NCI-H146 (cell line): ENCODE measurements at places on chromosomes 3 and 15.

- no peak for DNase-seq
These were observed 21.7 kb downstream of the GTF2E1 start for GRCh38 chr3:120764206-120764605.

DNA sequence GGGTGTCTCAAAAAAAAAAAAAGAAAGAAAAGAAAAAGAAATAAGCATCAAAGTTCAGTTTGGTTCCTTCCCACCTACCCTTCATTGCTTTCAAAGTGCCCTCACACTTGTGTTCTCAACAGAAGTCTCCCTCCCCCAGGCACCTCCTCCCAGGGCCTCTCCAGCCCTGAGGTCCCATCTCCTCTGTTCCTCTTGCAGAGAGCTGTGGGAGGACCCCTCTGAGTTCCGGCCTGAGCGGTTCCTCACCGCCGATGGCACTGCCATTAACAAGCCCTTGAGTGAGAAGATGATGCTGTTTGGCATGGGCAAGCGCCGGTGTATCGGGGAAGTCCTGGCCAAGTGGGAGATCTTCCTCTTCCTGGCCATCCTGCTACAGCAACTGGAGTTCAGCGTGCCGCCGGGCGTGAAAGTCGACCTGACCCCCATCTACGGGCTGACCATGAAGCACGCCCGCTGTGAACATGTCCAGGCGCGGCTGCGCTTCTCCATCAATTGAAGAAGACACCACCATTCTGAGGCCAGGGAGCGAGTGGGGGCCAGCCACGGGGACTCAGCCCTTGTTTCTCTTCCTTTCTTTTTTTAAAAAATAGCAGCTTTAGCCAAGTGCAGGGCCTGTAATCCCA, 6.1 kb downstream of the CYP1A2 start:
- DNase-seq: no peak

- DNase-seq: peak; percentile 75
These were observed 32.1 kb downstream of the PTH1R start for GRCh38 chr3:46909535-46910161.

- DNase-seq: no peak
These were observed 28.6 kb downstream of the IQSEC1 start for GRCh38 chr3:13044496-13045240.

- DNase-seq: no peak
These were observed 33.5 kb downstream of the SRPRB start for GRCh38 chr3:133838916-133839800.

- no peak for DNase-seq
These were observed 8.1 kb downstream of the SEMA7A start for GRCh38 chr15:74425630-74426029.

GRCh38 chr15:97992823-97993222, 32.3 kb downstream of the ARRDC4 start:
- DNase-seq: no peak

- DNase-seq: no peak
These were observed 116.8 kb downstream of the LMLN start for GRCh38 chr3:198076722-198077308.
